ENCODE measurements at places on chromosomes 4 and X. TPM values are rescaled to one million over a fixed set of nuclear protein-coding genes. Genes with fewer than 3 reads are reported as not detected.

The ARHGAP36 gene
- total RNA-seq = not detected

DNA sequence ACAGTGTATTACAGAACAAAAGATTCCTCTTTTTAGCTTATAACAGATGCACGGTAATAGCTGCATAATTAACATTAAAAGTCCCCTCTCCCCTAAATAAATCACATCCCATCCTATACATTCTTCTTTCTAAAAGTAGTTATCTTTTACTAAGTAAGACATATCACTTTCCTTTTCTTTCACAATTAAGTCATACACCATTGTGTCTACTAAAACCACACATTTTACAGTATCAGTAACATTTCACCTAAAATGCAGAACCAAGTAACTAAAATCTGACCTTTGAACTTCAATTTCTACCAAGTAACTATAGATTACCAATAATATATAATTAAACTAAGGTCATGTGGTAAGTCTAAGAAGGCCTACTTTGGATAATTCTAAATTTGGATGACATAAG lies 14.2 kb downstream of the DHX15 start:
- DNase-seq = no peak

The SPON2 gene
- total RNA-seq = 5.7 TPM

DNA sequence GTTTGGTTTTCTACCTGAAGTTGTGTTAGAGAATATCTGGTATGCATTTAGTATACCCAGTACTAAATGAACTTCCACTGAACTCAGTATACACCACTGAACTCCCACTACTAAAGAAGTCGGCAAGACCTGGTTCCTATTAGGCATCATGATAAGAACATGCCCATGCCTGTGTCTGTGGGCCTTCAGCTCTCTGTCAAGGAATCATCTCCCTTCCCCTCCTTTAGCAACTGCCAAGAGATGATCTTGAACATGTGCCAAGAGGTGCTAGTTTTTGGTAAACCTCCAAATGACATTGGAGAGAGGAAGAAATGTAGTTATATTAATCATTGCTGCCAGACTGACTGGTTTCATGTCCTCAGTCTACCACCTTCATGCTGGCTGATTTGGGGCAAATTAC lies 113.2 kb downstream of the ATP10D start:
- DNase-seq = no peak

The CPZ gene
- not detected for total RNA-seq

- peak; percentile 1 for DNase-seq
Observed at GRCh38 chrX:103585411-103586313, at the start of gene TCEAL4. Gene TCEAL4 (plus strand): TSS chrX:103585515. CDS start chrX:103586676, 1,161 bp downstream.

The DUSP21 gene
- not detected for total RNA-seq

GRCh38 chrX:128396601-128397000 lies 344.4 kb upstream of the ACTRT1 start:
- no peak for DNase-seq

DNA sequence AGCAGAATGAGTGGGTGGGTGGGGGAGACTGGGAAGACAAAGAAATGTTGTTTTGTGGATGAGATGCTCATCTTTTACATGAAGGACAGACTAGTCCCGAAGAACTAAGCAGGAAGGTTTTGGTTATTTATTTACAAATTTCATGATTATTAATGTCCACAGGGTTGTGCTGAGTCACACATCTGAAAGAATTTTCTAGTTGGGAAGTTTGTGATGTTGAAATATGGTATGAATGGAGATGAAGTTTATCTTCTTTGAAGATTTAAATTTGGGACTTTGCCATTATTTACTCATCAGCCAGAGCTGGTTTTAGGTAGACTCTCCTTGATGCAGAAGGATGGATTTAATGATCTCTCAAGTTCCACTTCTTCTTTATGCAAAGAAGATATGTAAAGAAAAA lies 75.5 kb downstream of the MOSPD2 start:
- DNase-seq = no peak

GRCh38 chr4:140706276-140706625 lies 49.9 kb downstream of the TBC1D9 start:
- DNase-seq = no peak

GRCh38 chr4:97027728-97028410 lies 1115.4 kb downstream of the STPG2 start:
- DNase-seq = no peak

DNA sequence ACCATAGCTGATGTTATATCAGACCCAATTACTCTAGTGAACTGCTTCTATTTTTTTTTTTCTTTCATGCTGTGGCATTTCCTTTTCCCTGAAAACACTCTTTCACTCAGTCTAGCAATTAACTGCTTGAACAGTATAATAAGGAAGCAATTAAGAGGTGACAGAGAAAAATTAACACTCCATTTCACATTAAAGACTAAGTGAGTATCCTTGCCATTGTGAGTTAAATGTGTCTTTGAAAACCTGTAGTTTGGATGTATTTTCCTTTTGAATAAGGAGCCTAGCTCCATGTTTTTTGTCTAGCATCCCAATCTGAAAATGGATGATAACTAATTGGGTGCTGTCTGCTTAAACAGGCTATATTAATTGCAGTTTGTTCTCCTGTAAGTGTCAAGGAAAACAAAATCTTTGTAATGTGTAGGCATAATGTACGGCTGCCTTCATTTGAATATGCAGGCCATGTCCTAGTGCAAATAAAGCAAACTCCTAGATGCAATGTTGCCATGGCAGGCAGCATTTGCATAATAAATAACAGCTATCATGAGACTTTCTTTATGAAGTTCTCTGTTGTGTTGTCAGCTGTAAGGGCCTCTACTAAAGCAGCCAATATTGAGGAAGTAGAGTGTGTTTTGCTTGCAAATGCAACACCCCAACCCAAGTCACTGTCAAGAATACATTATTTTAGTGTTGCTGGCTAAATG lies 416.7 kb downstream of the ZIC3 start:
- DNase-seq = no peak

Data from naive thymus-derived CD4-positive, alpha-beta T cell (primary cell).